ENCODE measurements at places on chromosomes 11 and 22. TPM values are rescaled to one million over a fixed set of nuclear protein-coding genes. Genes with fewer than 3 reads are reported as not detected.

Gene TRPC6
- 0.27 TPM for total RNA-seq

Gene CRYBA4
- not detected for total RNA-seq

Gene KIAA1671
- total RNA-seq, result 15.3 TPM

Gene ARHGAP42
- total RNA-seq, result 21.4 TPM

Gene TBCEL
- 36.5 TPM for total RNA-seq

Gene CACNA1I
- total RNA-seq, result 0.12 TPM

Gene XKR3
- not detected for total RNA-seq

Gene LUZP2
- 0.96 TPM for total RNA-seq

Gene RELA
- 61.2 TPM for total RNA-seq

Gene SOX10
- not detected for total RNA-seq

Gene CLDN5
- total RNA-seq, result 7.4 TPM

Gene KCNJ11
- 1.2 TPM for total RNA-seq

Gene ZBTB16
- total RNA-seq, result 9.0 TPM

Gene TIGD3
- 3.8 TPM for total RNA-seq

Gene SLC22A24
- not detected for total RNA-seq

Gene PHOX2A
- 12.0 TPM for total RNA-seq

Data from glutamatergic neuron (in vitro differentiated cells).